Central memory CD8-positive, alpha-beta T cell (primary cell): ENCODE measurements at places on chromosomes 7 and 10.

DNA sequence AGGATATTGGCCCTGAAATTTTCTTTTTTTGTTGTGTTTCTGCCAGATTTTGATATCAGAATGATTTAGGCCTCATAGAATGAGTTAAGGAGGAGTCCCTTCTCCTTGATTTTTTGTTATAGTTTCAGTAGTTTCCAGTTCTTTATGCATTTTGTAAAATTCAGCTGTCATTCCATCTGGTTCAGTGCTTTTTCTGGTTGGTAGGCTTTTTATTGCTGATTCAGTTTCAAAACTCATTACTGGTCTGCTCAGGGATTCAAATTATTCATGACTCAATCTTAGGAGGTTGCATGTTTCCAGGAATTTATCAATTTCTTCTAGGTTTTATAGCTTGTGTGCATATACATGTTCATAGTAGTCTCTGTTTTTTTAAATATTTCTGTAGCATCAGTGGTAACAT is 10.1 kb upstream of the TMEM196 start:
- no peak for DNase-seq

GRCh38 chr10:113853578-113854012 is 287 bp downstream of the DCLRE1A start:
- DNase-seq, result no peak

DNA sequence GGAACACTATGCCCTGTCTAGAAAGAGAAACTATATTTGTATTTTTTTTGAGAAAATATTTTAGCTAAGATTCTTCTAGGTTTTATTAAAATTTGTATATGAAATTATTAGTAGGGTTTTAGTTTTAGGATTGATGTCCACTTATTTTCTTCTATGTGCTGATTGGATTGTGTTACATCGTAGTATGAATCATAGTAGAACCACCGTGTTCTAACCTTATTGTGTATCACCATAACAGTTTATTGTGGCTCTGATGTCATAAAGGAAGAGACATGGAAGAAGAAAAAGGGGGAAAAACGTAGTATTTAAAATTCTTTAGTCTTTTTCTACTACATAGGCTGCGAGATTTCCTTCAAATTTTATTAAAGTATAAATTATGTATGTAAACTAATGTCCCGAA is 1.9 kb downstream of the AGBL3 start:
- no peak for DNase-seq

GRCh38 chr10:96299383-96299782 is 4.9 kb upstream of the DNTT start:
- DNase-seq, result no peak

DNA sequence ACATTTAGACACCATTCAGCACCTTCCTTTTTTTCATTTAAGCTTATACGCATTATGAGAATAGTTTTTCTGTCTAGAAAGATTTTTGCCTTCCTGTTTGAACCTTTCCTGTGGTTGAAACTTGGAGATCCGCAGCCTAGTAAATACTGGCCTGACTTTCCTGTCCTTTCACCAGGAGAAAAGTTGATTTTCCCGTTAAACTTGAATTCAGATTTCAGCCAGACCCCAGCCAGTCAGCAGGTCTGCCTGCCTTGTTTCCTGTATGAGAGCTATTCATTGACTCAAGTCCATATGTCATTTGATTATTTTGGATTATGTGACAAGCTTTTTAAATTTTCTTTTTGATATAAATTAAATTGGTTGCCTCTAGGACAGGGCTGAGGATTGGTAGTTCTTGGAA is 71.5 kb downstream of the EVX1 start:
- DNase-seq, result no peak

GRCh38 chr7:82615527-82615926 is 171.9 kb upstream of the CACNA2D1 start:
- no peak for DNase-seq

DNA sequence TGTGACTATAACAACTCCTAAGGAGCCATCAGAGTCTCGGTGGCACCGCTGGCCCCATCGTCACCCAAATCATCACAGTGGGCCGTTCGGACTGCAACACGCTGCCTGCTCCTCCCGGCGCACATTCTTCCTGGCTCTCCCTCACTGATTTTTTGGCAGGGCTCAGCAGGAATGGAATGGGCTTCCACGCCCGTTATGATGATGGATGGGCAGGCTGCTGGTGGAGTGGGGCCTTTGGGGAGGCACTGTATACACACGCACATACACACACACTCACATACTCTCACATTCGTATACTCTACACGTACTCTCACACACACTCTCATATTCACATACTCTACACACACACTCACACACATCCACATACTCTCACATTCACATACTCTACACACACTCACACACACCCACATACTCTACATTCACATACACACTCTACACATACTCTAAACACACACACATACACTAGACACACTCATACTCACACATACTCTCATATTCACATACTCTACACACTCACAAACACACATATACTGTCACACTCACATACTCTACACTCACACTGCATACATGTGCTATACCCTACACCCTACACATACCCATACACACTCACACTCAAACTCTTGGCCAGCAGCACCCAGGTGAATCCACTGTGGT is 99.8 kb downstream of the KCNMA1 start:
- DNase-seq, result no peak

- DNase-seq, result no peak
Observed at GRCh38 chr10:905503-905902, 26.0 kb downstream of the LARP4B start.

DNA sequence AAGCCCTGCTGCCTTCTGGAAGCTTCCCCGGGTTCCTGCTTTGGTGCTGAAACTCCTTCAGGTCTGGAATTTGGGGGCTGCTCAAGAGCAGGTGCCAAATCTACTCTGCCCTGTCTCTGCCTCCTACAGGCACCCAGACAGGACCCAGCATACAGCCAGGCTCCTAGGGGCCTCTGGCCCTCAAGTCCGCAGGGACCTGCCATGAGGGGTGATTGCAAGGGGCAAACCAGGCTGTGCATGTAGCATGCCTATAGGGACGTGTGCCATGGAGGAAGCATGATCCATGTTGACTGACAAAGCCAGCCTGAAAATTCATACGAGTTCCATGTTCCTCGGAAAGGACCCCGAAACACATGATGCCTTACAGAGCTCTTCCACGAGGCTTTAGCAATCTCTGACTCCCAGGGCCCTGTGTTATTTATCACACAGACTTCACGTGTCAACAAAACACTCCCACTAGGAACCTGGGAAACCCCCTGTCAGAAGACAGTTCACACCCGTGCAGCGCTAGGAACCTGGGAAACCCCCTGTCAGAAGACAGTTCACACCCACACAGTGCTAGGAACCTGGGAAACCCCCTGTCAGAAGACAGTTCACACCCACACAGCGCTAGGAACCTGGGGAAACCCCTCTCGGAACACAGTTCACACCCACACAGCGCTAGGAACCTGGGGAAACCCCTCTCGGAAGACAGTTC is 75.3 kb upstream of the DNAAF5 start:
- peak; percentile 37 for DNase-seq

- DNase-seq, result no peak
Observed at GRCh38 chr10:124692100-124692446, 52.1 kb downstream of the FAM53B start.

DNA sequence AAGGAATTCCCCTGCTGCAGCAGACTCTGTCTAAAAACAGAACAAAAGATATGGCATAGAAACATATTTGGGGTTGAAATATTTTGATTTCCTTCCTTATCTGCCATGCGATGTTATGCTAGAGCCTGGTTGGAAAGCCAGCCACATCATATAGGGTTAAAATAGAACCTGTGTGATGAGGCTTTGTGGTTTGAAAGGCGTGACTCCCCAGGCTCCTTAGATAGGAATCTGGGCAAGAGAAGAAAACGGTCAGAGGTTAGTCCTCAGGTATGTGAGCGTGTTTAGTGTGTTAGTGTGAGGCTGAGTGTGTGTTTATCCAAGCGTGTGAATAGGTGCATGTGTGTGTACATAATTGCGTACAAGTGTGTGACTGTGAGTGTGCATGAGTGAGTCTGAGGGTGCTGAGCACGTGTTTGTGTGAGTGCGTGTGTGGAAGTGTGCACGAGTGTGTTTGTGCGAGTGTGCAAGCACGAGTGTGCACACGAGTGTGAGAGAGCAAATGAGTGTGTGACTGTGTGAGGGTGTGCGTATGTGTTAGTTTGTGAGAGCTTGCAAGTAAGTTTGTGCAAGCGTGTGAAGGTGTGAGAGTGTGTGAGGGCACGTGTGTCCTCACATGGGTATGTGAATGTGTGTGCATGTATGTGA is 79.9 kb downstream of the COL26A1 start:
- no peak for DNase-seq

- DNase-seq, result no peak
Observed at GRCh38 chr7:133771788-133772419, 355.2 kb upstream of the LRGUK start.

DNA sequence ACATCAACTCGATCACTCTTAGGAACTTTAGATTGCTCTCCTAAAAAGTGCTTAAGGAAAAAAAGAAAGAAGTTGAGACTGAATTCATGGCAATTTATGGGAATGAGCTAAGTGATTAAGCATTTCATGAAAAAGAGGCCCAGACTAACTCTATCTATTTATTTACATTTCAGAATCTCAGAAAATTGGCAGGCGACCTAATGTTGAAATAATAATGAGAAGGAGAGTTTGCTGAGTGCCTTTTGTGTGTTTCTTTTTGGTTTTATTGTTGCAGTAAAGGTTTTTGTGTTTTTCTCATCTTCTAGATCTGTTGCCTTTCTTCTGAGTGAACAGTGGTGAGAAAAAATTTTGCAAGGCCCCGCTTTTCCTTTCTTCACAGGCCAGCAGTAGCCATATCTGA is 3.8 kb downstream of the GRK5 start:
- DNase-seq, result no peak

DNA sequence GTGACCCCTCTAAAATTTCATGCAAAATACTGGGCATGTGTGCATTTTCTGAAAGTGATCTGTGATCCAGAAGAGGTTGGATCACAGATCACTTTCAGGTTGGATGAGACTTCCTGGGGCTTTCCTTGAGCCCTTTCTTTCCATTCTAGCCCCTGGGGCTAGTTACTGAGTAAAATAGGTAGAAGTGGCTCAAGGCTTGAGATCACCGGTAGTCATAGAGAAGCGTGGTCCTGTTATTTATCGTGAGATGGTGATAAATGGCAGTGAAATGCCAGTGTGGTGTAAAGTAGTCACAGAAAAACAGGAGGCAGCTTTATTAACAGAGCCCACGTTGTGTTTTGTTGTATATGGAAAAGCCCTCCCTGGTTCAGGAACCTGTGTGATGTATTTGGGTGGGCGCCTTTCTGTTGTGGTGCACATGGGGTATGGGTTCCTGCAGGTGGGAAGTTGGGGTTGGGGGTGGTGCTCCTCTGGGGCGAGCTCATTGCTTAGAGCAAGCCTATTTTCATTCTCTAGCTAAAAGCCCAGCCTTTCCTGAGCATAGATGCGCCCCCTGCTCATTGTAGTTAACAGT is 34.0 kb upstream of the SH2D4B start:
- DNase-seq, result no peak

GRCh38 chr7:7869036-7869435 is 99.6 kb upstream of the GLCCI1 start:
- DNase-seq, result no peak

DNA sequence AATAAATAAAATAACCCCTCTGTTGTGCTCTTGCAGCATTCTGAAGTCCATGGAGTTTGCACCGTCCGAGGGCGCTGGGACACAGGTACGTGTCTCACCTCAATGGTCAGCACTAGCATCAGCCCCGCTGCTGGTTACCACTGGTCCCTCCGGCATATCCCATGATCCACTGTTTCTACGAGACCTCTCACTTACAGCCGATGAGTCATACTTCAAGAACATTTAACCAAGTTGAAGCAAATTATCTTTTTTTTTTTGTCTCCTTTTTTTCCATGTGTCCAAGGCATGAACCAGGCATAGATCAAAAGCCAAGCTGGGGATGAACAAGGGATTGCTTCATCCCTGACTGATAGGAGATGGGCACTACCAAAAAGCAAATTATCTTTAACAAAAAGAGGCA is 92.9 kb upstream of the SH2B2 start:
- no peak for DNase-seq

- DNase-seq, result no peak
Observed at GRCh38 chr7:74709880-74710671, 52.6 kb downstream of the GTF2I start.

GRCh38 chr7:151078233-151079040 is 2.2 kb downstream of the FASTK start:
- no peak for DNase-seq

GRCh38 chr7:127877951-127878350 is 153.3 kb downstream of the LRRC4 start:
- no peak for DNase-seq

DNA sequence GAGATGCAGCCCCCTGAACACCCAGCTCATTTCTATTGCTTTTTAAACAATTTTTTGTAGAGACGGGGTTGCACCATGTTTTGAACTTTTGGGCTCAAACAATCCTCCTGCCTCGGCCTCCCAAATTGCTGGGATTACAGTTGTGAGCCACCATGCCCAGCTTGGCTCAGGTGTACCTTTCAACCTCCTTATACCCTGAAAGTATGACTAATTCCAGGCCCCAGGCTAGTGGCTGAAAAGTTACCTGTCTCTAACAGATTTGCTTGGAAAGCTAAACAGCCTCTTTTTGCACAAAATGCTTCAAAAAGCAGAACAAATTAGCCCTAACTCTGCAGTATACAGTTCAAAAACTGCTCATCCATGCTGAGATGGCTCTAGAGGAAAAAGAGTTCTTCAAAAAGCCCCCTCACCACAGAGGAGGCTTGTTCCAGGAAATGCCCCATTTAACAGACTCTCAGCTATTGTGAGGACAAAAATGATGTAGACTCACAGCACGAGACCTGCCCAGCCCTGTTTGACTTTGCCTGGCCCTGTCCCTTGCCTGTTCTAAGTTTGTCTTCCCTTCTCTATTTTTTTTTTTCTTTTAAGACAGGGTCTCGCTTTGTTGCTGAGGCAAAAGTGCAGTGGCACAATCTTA is 13.4 kb upstream of the AP1S1 start:
- no peak for DNase-seq

DNA sequence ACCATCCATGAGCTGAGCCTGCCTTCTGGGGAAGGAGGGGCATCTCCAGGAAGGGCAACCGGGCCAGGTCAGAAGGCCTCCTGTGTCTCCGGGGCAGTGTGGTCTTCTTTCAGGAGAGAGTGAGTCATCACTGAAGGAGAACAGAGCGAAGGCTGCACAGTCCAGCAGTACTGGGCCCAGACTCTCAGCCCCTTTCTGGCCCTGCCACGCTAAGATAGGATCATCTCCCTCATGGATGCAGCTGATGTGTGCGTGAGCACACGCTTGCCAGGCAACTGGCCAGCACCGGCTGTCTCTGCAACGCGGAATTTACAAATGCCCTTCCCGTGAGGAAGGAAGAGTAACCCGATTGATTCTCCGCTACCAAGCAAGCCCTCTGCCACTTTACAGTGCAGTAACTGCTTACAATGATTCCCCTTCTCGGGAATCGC is 328.2 kb downstream of the TNS3 start:
- no peak for DNase-seq

GRCh38 chr7:53466371-53466770 is 430.9 kb downstream of the POM121L12 start:
- no peak for DNase-seq

- no peak for DNase-seq
Observed at GRCh38 chr10:7409045-7409731, 1.6 kb downstream of the SFMBT2 start.

GRCh38 chr10:12628153-12628552 is 278.8 kb downstream of the CAMK1D start:
- DNase-seq, result no peak

- DNase-seq, result no peak
Observed at GRCh38 chr10:29784175-29784773, 149.5 kb upstream of the SVIL start.

GRCh38 chr7:136528329-136528728 is 340.1 kb upstream of the CHRM2 start:
- no peak for DNase-seq
